ENCODE measurements at places on chromosomes 3 and 15. TPM values are rescaled to one million over a fixed set of nuclear protein-coding genes. Genes with fewer than 3 reads are reported as not detected.
A peak's percentile ranks its signal among the peaks of the same experiment; 100 is the strongest.

GRCh38 chr15:40338041-40338657 lies 2.6 kb downstream of the CCDC9B start:
- DNase-seq = no peak

DNA sequence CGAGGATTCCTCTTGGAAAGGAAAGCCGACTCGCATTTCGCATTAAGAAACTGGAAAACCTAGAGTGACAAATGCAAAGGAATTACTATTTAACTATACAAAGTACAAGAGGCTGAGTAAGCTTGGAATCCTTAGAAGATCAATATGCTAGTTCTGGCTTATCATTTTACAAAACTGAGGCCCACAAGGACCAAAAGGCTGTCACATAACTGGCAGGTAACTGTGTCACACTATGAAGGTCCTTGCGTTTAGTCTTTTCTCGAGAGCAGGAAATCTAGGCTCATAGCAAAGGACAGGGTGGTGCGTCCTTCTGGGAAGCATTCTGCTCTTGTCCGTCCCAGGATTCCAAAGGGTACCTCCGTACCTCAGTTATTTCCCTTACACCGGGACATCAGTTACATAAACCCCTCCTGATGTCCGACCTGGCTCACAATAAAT lies 629 bp downstream of the RPL24 start:
- no peak for DNase-seq

- DNase-seq = no peak
These were observed 50.6 kb downstream of the AGTR1 start for GRCh38 chr3:148748283-148748682.

DNA sequence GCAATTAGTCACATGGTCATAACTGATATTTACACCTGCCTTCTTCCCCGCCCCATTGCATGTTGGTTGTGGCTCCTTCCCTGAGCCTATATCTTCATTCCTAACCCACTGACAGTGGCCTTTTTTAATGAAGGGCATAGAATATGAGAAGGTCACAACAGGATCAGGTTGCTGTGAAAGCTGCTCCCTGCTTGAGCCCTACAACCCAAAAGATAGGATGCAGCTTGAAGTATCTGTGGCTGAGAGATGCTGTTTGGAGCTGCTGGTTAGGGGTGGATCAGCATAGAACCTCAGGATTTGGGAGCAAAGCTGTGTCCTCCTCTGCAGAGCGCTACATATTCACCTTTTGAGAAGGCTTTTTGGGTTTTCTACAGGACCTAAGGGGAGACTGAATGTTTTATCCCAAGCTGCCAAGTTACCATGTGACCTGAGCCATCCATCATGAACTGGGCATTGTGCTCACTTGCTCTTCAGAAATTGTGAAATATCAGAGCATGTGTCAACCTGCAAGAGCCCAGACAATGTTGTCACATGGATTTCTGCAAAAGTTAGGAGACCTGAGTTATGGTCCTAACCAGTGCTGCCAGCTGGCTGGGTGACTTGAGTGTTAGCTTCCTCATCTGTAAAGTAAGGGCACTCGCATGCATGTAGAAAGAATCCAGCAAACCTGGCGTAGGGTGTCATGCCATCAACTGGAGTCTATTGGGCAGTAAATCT lies 49.8 kb upstream of the ARL8B start:
- no peak for DNase-seq

GRCh38 chr3:21718161-21718765 lies 32.7 kb downstream of the ZNF385D start:
- DNase-seq = no peak

- no peak for DNase-seq
These were observed 144.0 kb downstream of the AQP9 start for GRCh38 chr15:58282060-58282708.

DNA sequence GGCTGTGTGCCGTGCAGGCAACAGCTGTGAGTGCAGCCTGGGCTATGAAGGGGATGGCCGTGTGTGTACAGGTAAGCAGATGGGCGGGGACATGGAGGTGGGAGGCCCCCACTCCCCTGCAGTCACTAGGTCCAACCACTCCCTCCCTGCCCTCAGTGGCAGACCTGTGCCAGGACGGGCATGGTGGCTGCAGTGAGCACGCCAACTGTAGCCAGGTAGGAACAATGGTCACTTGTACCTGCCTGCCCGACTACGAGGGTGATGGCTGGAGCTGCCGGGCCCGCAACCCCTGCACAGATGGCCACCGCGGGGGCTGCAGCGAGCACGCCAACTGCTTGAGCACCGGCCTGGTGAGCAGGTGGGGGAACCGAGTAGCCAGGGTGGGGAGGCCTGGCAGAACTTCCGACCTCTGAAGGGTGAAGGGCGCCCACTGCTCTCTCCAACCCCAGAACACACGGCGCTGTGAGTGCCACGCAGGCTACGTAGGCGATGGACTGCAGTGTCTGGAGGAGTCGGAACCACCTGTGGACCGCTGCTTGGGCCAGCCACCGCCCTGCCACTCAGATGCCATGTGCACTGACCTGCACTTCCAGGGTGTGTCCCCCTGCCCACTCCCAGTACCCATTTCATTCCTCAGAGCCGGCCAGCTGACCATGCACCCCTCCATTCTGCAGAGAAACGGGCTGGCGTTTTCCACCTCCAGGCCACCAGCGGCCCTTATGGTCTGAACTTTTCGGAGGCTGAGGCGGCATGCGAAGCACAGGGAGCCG lies 11.6 kb downstream of the NT5DC2 start:
- no peak for DNase-seq

GRCh38 chr15:45720183-45720582 lies 85.4 kb downstream of the SQOR start:
- DNase-seq = no peak

ARL6IP5 gene
- polyA plus RNA-seq = 116 TPM

GRCh38 chr3:43709022-43709421 lies 18.3 kb downstream of the ABHD5 start:
- DNase-seq = no peak

EOGT gene
- 12.8 TPM for polyA plus RNA-seq

EIF4E3 gene
- polyA plus RNA-seq = 13.1 TPM

GRCh38 chr3:175672119-175672689 lies 813.1 kb downstream of the NAALADL2 start:
- peak; percentile 44 for DNase-seq

TMEM158 gene
- 8.5 TPM for polyA plus RNA-seq

PLAAT1 gene
- polyA plus RNA-seq = 3.7 TPM

FAM107A gene
- 5.2 TPM for polyA plus RNA-seq

DNA sequence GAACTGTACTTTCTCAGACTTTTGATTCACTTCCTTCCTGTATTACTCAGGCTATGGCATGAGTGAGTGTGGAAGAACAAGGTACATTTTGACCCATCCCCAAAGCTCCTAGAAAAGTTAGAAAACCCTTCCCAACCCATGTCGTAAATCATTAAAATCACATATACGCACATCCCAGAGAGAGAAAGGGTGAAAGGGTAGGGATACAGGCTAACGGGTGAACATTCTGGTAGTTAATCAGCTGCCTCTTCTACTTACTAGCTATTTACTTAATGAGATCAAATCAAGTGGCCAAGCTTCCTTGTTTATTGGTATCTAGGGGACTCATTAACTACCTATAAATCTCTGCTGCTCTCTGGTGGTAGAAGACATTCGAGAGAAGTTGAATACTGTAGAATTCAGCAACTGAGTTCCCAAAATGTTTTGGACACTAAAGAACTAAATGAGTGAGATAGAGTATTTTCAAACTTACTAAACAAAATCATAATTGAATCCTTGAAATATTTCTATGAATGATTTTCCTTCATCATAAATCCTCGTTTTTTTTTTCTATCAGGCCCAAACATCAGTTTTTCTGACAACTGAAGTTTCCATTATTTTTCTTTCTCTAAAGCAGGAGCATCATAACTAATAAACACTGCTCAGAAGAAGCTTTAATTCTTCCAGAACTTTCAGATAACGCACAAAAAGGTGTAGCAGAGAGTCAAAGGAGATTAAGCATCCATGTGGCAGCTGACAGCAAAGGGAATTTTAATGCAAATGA lies 124.2 kb downstream of the IMPG2 start:
- peak; percentile 56 for DNase-seq

LAMB2 gene
- 376 TPM for polyA plus RNA-seq

- no peak for DNase-seq
These were observed 118.1 kb downstream of the C3orf38 start for GRCh38 chr3:88267847-88268246.

DNA sequence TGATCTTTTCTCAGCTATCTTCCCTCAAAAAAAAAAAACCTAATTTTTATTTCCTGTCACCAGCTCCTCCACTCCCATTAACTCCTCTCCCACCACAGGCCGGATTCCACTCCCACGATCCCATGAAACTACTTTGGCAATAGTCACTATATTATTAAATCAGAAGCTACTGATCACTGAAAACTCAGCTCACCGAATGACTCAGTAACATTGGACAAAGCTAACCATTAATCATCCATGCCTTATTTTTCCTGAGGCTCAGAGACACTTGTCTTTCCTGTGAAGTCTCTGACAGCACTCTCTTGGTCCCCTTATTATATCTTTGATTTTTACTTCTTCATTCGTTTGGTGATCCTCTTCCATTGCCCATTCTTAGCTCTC lies 260.2 kb downstream of the CGGBP1 start:
- no peak for DNase-seq

DNA sequence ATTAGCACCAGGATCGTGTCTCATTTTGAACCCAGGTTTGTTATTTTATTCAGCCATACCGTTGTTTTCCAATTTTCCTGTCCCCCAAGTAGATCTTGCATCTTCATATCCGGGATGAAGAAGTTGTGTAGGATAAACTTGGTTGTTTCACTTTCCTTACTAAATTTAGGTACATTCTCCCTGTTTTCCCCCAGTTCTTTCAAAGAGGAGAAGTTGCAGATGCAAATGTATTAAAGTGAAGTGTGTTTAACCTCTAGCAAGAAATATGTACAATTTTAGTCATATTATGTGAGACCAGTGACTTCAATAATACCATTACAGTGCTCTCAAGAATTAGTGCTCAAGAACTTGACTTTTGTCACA lies 1.3 kb downstream of the ATXN7 start:
- DNase-seq = no peak

GRCh38 chr15:89662893-89663626 lies 7.8 kb upstream of the KIF7 start:
- no peak for DNase-seq

DNA sequence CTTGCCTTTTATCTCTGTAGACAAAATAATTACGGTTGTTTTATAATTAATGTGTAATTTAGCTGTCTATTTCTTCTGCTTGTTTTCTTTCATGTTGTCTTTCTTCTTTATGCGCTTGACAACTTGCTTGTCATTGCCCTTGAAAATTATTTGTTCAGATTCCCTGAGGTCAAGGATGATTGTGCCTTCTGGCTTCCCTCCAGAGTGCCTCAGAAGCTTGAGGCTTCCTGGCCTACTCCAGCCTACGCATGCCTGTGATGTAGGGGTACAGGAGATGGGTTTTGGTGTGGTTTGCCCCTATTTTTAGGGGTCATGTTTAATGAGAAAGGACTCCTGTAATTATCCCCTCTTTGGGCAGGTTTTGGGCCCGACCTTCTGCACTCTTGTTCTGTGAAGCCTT lies 231.5 kb downstream of the SV2B start:
- DNase-seq = no peak

GRCh38 chr3:135560847-135561246 lies 404.7 kb upstream of the PPP2R3A start:
- no peak for DNase-seq

GRCh38 chr3:149388531-149389417 lies 11.3 kb upstream of the TM4SF1 start:
- DNase-seq = no peak

TKT gene
- 100 TPM for polyA plus RNA-seq

WDR82 gene
- 109 TPM for polyA plus RNA-seq

- DNase-seq = no peak
These were observed 5.3 kb downstream of the PLSCR2 start for GRCh38 chr3:146464005-146464595.

GRCh38 chr15:92049290-92049989 lies 195.9 kb downstream of the SLCO3A1 start:
- no peak for DNase-seq

BBX gene
- 68.4 TPM for polyA plus RNA-seq

CPLX3 gene
- polyA plus RNA-seq = 0.13 TPM
